ENCODE measurements at places on chromosomes 16 and 17.

DNA sequence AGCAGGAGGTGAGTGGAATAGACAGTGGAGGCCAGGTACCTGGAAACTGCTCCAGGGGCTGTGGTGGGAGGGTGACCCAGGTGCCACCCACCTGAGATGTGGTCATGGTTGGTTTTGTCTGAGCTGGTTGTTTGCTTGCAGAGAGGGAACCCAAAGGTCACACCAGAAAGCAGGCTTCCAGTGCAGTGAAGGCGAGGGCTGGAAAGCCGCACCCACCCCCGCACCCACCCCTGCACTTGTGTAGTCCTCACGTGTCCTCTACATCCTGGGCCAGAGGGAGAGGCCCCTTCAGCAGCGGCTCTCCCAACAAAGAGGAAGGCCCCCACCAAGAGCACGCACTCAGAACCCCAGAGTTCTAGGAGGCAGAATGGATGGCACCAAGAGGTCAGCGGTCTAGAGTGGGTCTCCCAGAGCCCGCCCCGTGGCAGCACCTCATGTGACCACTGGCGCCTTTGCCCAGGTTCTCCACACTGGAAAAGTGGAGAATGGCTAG lies 92.6 kb upstream of the CBX4 start:
- DNase-seq, result no peak

- no peak for DNase-seq
Observed at GRCh38 chr17:77948690-77949114, 9.8 kb upstream of the TNRC6C start.

DNA sequence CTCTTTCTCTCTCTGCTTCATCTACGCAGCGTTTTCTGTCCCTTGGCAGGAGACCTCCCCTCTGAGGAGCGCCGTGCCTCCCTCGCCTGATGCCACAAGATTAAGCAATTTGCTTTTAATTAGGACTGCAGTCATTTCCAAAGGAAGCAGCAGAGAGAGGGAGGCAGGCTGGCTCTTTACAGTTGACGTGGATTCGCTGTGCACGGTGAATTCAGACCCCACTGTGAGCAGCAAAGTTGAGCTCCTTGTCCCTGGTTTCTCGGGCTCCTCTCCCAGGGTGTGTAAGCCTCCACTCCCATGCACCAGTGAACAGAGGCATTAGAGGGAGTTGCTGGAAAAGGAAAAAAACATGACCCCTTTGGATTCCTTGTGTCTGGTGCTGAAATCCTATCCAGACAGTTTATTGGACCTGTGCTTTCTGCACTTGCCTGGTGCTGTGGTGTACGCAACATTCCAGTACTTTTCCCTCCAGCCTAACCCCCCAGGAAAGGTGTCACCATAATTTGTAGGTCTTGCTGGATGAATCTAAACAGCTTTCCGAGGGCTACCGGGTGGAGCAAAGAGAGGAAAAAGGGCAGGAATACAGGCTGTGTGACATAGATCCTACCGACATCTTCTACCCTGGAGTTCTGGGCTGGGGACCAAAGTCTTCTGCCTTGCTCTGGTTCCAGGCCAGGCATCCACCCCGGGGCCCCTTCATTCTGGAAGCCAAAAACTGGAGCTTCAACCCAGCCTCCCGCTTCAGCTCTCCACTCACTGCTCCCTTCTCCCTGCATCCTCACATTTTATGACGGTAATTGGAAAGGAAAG lies 171.0 kb downstream of the MAF start:
- DNase-seq, result no peak

DNA sequence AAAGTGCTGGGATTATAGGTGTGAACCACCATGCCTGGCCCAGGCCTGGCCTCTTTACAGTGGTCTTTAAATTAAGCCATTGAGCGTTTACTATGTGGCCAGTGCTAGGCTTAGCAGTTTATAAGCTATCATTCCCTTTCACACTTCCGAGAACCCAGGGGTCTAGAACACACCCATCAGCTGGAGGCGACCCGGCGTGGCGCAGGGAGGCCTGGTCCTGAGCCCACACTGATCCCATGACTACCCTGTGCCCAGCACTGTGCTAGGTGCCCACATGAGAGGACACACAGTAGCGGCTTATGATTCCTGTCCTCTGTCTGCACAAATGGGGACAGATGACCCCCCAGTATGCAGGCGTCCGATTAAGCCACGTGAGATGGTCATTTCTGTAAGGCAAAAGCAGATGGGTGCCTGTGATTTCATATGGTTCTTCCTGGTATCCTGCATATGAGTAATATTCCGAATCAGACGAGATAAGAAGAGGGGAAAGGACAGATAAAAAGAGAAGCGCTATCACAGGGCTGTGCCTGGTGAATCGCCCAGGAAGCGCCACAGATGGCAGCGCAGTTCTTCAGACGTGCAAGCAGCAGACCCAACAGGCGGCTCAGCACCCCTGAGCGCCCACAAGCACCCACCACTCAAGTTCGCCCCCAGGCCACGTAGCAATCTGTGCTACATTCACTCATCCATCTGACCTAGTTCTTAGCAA lies 5.3 kb downstream of the OSGIN1 start:
- DNase-seq, result no peak

DNA sequence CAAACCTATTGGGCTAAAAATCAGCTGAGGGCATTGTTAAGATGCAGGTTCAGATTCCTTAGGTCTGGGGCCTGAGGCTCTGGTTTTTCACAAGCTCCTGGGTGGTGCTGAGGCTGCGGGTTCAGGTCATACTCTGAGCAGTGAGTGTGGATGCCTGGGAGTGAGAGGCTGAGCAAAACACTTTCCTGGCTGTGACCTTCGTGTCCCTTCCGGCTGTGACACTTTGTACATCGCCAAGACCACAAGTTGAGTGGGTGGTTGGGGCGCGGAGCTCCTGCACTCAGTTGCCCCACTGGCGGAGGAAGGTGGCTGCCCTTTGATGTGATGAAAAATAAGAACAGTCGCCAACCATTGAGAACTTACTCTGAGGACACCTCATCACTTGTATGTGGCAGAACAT lies 24.8 kb downstream of the CCR7 start:
- DNase-seq, result peak; percentile 60

DNA sequence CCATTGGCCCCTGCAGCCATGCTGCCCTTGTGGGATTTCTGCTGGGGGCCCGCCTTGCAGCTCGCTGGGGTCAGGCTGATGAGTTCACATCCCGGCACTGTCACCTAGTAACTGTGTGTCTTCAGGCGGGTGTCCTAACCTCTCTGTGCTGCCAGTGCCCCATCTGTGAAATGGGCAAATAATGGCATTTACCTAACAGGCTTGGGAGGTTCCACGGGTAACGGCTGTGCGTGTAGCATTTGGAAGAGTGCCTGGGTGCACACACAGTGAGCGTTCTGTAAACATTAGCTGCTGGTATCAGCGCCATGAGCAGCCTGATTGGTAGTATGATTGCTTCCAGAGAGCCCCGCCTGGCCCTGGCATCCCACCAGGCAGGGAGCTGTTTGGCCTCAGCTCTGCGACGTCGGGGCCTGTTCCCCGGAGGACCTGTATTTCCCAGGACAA lies 167.3 kb upstream of the GSE1 start:
- no peak for DNase-seq

- DNase-seq, result no peak
Observed at GRCh38 chr17:75922963-75923874, 17.6 kb downstream of the FBF1 start.

GRCh38 chr16:87303431-87303930 lies 13.7 kb downstream of the C16orf95 start:
- no peak for DNase-seq

- DNase-seq, result no peak
Observed at GRCh38 chr16:85523602-85524364, 89.3 kb upstream of the GSE1 start.

DNA sequence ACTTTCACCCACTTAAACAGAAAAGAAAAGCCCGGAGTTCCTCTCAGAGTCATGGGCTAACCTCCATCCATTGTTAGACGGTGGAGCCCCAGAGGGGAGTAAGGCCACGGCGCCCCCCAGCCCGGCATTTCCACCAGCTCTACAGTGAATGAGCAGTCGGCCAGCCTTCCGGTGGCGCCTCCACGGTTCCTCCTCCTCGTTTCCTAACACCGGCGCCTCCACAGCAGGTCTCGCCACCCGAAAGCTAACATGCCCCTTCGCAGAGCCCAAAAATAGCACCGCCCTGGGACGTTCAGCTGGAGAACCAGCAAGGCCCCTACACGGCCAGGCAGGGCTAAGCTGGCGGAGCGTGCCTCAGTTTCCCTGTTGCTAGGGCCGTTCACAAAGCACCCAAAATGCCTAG lies 858 bp downstream of the MMD start:
- peak; percentile 14 for DNase-seq

DNA sequence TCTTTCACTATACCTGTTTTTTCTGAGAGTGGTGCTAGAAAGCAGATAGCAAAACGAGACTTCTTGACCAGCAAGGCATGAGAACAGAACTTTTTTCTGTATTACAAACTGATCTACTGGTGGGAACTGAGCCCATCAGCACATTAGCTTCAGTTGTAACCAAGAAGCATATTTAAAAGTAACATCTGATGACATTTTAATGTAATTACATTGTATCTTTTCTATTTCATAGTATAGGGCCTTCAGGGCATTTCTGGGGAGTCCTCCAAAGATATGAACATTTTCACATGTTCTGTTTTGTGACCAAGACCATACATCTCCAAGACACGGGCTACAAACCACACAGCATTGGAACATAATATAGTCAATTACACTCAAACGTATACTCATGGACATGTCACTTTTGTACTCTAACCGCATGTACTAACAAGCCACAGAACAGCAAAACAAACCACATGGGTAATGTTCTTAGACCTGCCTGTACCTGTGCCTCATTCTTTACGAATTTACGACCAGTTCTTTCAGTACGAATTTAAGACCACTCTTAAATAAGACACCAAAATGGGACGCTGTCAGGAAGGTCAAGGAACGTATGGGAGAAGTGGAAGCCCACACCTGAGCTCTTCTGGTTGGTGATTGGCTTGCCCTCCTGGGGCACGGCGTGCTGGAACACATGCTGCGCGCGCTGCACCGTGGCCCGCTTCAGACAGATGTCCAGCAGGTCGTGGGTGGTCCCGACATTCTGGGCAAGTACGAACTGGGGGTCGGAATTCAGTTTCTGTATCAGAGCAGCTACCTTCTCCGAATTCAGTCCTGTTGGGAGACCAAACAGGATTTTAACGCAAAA lies 825 bp downstream of the BLMH start:
- DNase-seq, result peak; percentile 36

GRCh38 chr16:75379339-75379738 lies 54.0 kb downstream of the CFDP1 start:
- no peak for DNase-seq

DNA sequence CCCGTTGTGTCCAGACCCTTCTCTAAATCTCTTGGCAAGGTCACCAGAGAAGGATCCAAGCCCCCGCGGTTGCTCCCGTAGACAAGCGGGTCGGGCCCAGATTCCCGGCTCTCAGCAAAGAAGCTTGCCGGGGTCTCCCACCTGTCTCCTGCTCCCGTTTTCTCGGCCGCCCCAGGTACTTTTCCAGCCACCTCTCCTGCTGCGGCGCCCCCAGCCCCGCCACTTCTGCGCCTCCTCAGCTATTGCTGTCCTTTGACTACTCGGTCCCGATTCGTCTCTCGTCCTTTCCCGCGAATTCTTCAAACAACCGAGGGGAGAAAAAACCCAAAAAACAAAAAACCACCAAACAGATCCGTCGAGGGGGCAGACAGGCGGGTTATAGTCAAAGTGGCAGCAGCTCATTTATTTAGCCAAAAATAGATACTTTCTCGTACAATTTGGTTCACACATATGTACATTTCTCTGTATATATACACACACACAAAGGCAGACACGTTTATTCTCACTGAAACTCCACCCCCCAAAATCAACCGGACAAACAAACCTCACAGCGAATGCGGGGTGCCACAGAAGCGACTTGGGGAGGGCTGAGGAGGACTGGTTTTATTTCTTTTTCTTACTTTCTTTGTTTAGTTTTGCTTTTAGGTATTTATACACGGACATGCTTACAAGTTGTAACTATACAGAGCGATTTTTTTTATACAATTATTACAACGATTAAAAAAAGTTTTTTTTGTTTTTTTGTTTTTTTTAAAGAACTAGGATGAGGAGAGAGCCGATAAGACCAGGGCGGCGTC lies 3.5 kb downstream of the IRX3 start:
- DNase-seq, result no peak

DNA sequence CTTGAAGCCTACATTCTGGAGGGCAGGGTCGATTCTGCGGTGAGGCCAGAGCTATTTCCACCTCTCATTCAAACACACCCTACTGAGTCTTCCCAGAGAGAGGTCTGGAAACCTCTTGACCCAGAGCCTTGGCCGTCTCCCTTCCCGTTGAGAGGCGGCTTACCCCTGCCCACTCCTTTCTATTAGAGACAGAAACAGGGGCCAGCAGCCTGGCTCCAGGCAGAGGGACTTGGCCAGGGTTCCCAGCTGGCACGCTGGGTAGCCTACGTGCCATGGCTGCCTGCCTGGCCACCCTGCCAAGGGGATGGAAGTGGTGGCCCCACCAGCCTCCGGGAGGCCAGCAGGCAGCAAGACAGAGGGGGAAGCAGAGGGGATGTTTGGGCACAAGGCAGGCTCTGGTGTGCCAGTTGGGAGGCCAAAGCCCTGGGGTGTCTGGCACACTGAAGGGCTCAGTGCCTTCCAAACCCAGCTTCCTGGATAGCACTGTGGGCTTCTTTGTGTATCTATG lies 6.0 kb downstream of the STAC2 start:
- no peak for DNase-seq

GRCh38 chr16:84730406-84731106 lies 30.8 kb downstream of the USP10 start:
- DNase-seq, result peak; percentile 50

- no peak for DNase-seq
Observed at GRCh38 chr17:40093580-40094201, 6.7 kb downstream of the NR1D1 start.

GRCh38 chr17:40564195-40564882 lies 933 bp downstream of the CCR7 start:
- peak; percentile 55 for DNase-seq

- DNase-seq, result peak; percentile 22
Observed at GRCh38 chr17:41967141-41967920, 736 bp downstream of the CNP start.

GRCh38 chr17:50627036-50627781 lies 7.5 kb upstream of the ABCC3 start:
- no peak for DNase-seq

DNA sequence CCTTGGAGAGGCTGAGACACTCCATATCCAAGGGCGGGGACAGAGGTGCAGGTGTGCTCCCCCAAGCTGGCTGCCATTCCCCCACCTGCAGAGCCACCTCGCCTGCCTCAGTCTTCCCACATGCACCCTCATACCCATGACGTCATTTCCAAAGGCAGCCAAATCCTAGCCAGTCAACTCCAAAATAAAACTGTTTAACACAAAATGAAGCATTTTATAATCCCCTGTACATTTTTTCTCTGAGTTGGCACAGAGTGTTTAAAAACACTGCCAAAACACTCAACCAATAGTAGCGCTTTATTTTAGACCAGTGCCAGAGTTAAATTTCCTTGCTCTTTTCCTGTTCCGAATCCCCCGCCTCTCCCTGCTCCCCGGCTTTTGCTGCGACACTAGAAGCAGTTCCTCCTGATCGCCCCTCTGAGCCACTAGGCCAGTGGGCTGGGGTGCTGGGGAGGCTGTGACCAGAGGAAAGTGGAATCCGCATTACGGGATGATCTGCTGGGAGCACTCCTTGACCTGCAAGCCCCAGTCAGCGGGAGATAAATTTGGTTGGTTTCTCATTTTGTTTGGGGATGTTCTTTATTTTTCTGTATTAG lies 139.5 kb downstream of the ZNF423 start:
- DNase-seq, result no peak
